ENCODE measurements at places on chromosomes 16 and 17. TPM values are rescaled to one million over a fixed set of nuclear protein-coding genes. Genes with fewer than 3 reads are reported as not detected.

Gene DCTPP1
- total RNA-seq = 18.7 TPM

Gene GPRC5B
- total RNA-seq = 39.4 TPM

Gene NPIPA2
- not detected for total RNA-seq

Gene KIF2B
- total RNA-seq = not detected

Gene CMIP
- 7.7 TPM for total RNA-seq

Gene EEF2KMT
- total RNA-seq = 6.0 TPM

Gene CTRB1
- not detected for total RNA-seq

Gene IGF2BP1
- total RNA-seq = not detected

Gene CSH2
- total RNA-seq = not detected

Gene PSMD3
- total RNA-seq = 76.3 TPM

Gene GINS3
- total RNA-seq = 5.8 TPM

GRCh38 chr17:46064460-46064859 lies 65.4 kb downstream of the STH start:
- no peak for DNase-seq
- no peak overlapping the region for H3K27ac ChIP-seq
- peaks cover 28% of the 10 kb centered on the region for H3K36me3 ChIP-seq
- H3K27me3 ChIP-seq = no peaks in the 10 kb centered on the region

- H3K27ac ChIP-seq = no peak overlapping the region
- no peaks in the 10 kb centered on the region for H3K36me3 ChIP-seq
- no peaks in the 10 kb centered on the region for H3K27me3 ChIP-seq
- DNase-seq = no peak
- no peak overlapping the region for H3K4me3 ChIP-seq
Measured at GRCh38 chr17:9872852-9873251, 32.2 kb downstream of the RCVRN start.

DNA sequence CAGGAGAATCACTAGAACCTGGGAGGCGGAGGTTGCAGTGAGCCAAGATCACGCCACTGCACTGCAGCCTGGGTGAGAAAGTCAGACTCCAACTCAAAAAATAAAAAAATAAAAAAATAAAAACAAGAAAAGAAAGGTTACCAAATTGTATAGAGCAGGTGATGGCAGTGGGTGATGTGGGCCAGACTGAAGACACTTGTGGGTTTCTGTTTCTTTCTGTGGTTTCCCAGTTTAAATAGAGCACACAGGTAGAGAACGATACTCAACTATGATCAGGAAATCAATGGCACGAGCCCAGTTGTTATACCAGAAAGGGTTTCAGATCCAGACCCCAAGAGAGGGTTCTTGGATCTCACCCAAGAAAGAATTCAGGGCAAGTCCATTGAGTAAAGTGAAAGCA lies 32.6 kb downstream of the NUBP1 start:
- H3K4me1 ChIP-seq = no peaks in the 10 kb centered on the region
- H3K4me3 ChIP-seq = no peak overlapping the region
- H3K27ac ChIP-seq = no peak overlapping the region
- no peaks in the 10 kb centered on the region for H3K36me3 ChIP-seq
- no peaks in the 10 kb centered on the region for H3K27me3 ChIP-seq

- DNase-seq = peak; percentile 84
- H3K36me3 ChIP-seq = no peaks in the 10 kb centered on the region
- peak overlapping the region; percentile 80 for H3K27ac ChIP-seq
- no peaks in the 10 kb centered on the region for H3K27me3 ChIP-seq
- no peak overlapping the region for H3K4me3 ChIP-seq
Measured at GRCh38 chr17:17351901-17352781, 49.0 kb downstream of the NT5M start.

DNA sequence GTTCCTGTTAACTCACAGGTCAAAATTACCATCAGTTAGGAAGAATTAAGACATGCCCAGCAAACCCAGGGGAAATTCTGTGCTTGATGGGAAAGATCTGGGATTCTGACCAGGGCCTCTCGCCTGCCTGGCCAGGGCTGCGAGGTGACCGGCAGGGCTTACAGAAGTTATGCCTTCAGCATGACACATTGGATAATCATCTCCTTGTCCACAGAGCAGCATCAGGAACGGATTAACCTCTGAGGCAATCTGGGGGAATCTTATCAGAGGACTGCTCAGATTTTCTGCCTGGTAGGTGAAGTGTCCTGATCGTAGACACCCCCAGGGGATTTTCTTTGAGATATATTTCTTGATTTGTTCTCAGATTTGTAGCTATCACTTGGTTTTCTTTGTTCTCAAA lies 172.5 kb downstream of the HS3ST3A1 start:
- DNase-seq = no peak
- H3K36me3 ChIP-seq = no peaks in the 10 kb centered on the region
- H3K4me1 ChIP-seq = no peaks in the 10 kb centered on the region
- no peak overlapping the region for H3K4me3 ChIP-seq
- no peaks in the 10 kb centered on the region for H3K27me3 ChIP-seq
- no peak overlapping the region for H3K27ac ChIP-seq

DNA sequence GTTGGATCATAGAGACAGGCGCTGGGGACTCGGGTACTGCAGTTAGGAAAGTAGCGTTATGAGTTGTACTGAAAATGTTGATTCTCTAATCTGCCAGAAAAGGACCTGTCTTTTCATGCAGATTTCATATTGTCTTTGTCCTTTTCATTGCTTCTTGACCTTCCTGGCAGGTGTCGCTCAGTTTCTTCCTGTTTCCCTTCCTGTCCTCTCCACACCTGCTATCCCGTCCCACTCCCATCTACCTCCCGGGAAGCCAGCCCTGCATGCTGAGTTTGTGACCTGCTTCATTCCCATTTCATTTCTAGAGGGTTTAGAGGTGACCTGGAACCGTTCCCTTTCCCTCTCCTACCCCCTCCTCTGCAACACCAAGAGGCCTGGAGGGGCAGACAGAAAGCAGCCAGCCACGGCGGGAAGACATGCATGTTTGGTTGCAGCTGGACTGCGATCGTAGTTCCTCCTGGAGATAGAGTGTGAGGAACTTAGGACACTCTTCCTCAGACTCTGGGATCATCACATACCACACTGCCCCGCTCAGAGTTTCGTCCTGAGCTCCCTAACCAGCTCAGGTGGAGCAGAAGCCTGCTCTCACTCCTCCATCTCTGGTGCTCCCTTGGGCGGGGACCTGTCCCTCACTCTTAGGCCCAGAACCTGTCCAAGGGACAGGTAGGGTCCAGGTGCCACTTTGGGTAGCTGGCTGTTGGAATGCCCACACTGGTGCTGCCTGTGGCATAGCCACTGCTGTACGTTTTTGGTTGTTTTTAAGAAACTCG lies 23.9 kb upstream of the ARHGAP23 start:
- DNase-seq = no peak
- H3K27ac ChIP-seq = no peak overlapping the region

GRCh38 chr17:606508-607250 lies 108.0 kb downstream of the VPS53 start:
- no peak overlapping the region for H3K27ac ChIP-seq
- H3K36me3 ChIP-seq = peaks cover 8% of the 10 kb centered on the region
- no peak for DNase-seq
- no peaks in the 10 kb centered on the region for H3K27me3 ChIP-seq

DNA sequence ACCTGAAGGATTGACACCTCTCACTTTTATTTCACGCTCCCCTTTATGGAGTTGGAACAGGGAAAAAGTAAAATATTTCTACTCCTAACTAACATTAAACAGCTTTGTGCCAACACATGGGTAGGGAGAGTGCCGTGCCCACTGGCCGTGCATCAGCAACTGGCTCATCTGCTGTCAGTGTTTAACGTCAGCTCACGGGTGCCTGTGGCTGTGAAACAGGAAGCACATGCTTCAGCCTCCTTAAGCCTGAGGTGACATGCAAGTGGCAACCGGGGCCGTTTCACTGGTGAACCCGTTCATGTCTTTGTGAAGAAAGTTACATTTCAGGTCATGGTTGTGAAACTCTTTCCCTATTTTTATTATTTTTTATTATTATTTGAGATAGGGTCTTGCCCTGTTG lies 3.2 kb downstream of the SPG7 start:
- DNase-seq = no peak
- peaks cover 21% of the 10 kb centered on the region for H3K4me1 ChIP-seq
- no peak overlapping the region for H3K27ac ChIP-seq
- H3K36me3 ChIP-seq = peaks cover 44% of the 10 kb centered on the region

DNA sequence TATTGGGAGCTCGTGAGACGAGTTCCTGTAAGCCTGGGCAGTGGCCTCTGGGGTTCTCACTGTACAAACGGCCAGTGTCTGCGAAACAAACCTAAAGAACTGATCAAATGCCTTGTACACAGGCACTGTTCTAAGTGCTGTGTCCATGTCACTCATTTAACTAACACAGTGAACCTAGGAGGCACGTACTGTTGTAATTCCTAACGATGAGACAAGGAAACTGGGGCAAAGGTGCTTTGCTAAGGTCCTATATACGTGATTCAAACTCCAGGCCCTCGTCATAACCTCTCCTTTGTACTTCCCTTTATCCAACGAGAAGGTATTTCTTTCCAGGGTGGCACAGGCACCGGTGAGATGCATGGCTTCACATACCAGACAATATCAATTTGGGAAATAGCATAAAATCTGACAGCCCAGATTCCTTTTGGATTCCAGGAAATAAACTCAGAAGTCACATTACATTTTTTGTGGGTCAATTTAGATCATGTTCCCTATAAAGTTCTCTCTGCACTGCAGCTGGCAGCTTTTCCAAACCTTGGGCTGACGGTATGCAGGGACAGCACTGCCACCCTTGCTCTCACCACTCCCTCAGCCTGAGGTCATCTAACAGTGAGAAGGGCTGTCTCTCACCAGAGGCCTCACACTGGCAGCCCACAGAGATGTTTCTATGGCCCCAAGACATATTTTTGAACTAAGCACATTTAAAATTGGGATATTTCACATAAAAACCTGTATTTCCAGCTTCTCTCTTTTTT lies 18.3 kb downstream of the GLYR1 start:
- DNase-seq = no peak
- H3K4me3 ChIP-seq = no peak overlapping the region
- H3K36me3 ChIP-seq = peaks cover 72% of the 10 kb centered on the region
- H3K27ac ChIP-seq = peak overlapping the region; percentile 87

DNA sequence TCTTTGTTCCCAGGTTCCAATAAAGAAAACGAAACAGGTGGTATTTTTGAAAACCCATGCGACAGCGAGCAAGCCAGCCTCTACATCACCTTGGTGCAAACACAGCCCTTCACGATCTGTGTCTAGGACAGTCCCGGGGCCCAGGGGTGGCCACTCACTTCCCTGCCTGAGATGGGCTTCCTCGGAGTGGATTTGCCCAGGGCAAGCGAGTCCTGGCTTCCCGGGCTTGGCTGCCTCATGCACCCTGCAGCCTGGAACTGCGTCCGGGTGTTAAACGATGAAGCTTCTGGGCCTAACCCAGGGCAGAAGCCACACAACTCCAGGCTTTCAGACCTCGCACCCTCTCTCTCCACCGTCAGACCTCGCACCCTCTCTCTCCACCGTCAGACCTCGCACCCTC lies 66.0 kb downstream of the RPH3AL start:
- H3K4me1 ChIP-seq = no peaks in the 10 kb centered on the region
- no peaks in the 10 kb centered on the region for H3K27me3 ChIP-seq
- no peak overlapping the region for H3K4me3 ChIP-seq
- no peak overlapping the region for H3K27ac ChIP-seq
- DNase-seq = no peak
- H3K36me3 ChIP-seq = no peaks in the 10 kb centered on the region

- H3K4me1 ChIP-seq = no peaks in the 10 kb centered on the region
- H3K36me3 ChIP-seq = peaks cover 4% of the 10 kb centered on the region
- no peak for DNase-seq
- no peak overlapping the region for H3K27ac ChIP-seq
Measured at GRCh38 chr17:35368081-35368830, 5.2 kb downstream of the SLFN11 start.

DNA sequence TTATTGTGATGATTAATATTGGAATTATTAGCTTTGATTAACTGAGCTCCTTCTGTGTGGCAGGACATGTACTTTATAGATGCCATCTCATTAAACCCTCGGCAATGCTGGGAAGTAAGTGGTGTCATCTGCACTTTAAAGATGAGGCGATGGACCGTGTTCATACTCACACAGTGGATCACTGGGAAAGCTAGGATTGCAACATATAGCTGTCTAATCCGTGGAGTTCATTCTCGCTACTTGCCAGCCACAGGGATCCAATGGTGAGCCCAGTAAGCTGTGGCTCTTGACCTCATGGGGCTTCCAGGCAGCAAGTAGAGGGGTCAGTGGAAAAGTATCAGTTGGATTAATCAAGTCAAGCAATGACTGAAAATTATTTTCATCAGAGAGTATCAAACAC lies 587.9 kb downstream of the CDH13 start:
- no peaks in the 10 kb centered on the region for H3K4me1 ChIP-seq
- no peak overlapping the region for H3K4me3 ChIP-seq
- no peak overlapping the region for H3K27ac ChIP-seq

GRCh38 chr16:28495098-28495793 lies 803 bp downstream of the APOBR start:
- peaks cover 7% of the 10 kb centered on the region for H3K4me1 ChIP-seq
- no peaks in the 10 kb centered on the region for H3K27me3 ChIP-seq
- no peak overlapping the region for H3K4me3 ChIP-seq
- peak overlapping the region; percentile 23 for H3K27ac ChIP-seq
- no peak for DNase-seq
- H3K36me3 ChIP-seq = no peaks in the 10 kb centered on the region

GRCh38 chr17:82188001-82188961 lies 24.4 kb downstream of the CCDC57 start:
- H3K36me3 ChIP-seq = peaks cover 21% of the 10 kb centered on the region
- no peak overlapping the region for H3K4me3 ChIP-seq
- no peaks in the 10 kb centered on the region for H3K27me3 ChIP-seq

- no peaks in the 10 kb centered on the region for H3K27me3 ChIP-seq
- peak; percentile 74 for DNase-seq
- H3K4me1 ChIP-seq = no peaks in the 10 kb centered on the region
Measured at GRCh38 chr17:35088356-35088880, 24.9 kb upstream of the RFFL start.

- H3K27ac ChIP-seq = no peak overlapping the region
- H3K4me3 ChIP-seq = no peak overlapping the region
- DNase-seq = no peak
- no peaks in the 10 kb centered on the region for H3K4me1 ChIP-seq
- no peaks in the 10 kb centered on the region for H3K36me3 ChIP-seq
Measured at GRCh38 chr16:46947900-46948547, 25.4 kb downstream of the DNAJA2 start.

- peaks cover 98% of the 10 kb centered on the region for H3K36me3 ChIP-seq
- no peaks in the 10 kb centered on the region for H3K27me3 ChIP-seq
- no peaks in the 10 kb centered on the region for H3K4me1 ChIP-seq
- no peak overlapping the region for H3K27ac ChIP-seq
- no peak for DNase-seq
Measured at GRCh38 chr17:29090108-29090507, 47.2 kb downstream of the PIPOX start.

GRCh38 chr17:78965491-78965924 lies 14.2 kb downstream of the LGALS3BP start:
- DNase-seq = no peak
- H3K4me3 ChIP-seq = no peak overlapping the region
- H3K36me3 ChIP-seq = peaks cover 5% of the 10 kb centered on the region
- H3K4me1 ChIP-seq = no peaks in the 10 kb centered on the region
- no peak overlapping the region for H3K27ac ChIP-seq

DNA sequence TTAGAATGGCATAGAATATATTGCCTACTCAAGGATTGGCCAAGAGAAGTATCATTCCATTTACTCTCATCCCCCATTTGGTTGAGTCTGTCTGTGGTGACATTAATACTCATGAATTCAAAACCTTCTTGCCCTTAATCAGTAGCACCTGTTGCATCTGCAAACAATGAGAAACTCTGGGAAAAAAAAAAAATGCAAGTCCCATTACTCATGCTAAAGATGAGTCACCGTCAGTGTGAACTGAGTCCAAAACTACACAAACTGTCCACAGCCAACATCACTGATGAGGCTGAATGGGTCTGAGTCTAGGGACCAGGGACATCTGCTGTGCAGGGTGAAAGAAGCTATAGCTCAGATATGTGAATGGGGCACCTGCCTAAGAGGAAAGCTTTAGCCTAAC lies 96.9 kb upstream of the ADAMTS18 start:
- H3K4me1 ChIP-seq = no peaks in the 10 kb centered on the region
- DNase-seq = no peak
- no peaks in the 10 kb centered on the region for H3K27me3 ChIP-seq

Data from right atrium auricular region (tissue), 2 donors.